ENCODE measurements at places on chromosomes 11 and 22. TPM values are rescaled to one million over a fixed set of nuclear protein-coding genes. Genes with fewer than 3 reads are reported as not detected.
A peak's percentile ranks its signal among the peaks of the same experiment; 100 is the strongest.

Gene MUC2
- not detected for total RNA-seq

Gene SEPTIN3
- 24.3 TPM for total RNA-seq

Gene OR5A1
- not detected for total RNA-seq

Gene NXPE4
- not detected for total RNA-seq

Gene THRSP
- 22.9 TPM for total RNA-seq

Gene XBP1
- total RNA-seq, result 65.6 TPM

Gene NCF4
- 16.6 TPM for total RNA-seq

Gene ENTHD1
- total RNA-seq, result 3.3 TPM

- no peak for DNase-seq
Observed at GRCh38 chr22:27134315-27134701, 476.9 kb downstream of the MIAT start.

- DNase-seq, result no peak
Observed at GRCh38 chr11:5505363-5506048, 4.3 kb downstream of the UBQLN3 start.

GRCh38 chr11:79437278-79437980, 3.4 kb downstream of the TENM4 start:
- peak; percentile 43 for DNase-seq

- no peak for DNase-seq
Observed at GRCh38 chr11:29518389-29519174, 498.2 kb downstream of the KCNA4 start.

DNA sequence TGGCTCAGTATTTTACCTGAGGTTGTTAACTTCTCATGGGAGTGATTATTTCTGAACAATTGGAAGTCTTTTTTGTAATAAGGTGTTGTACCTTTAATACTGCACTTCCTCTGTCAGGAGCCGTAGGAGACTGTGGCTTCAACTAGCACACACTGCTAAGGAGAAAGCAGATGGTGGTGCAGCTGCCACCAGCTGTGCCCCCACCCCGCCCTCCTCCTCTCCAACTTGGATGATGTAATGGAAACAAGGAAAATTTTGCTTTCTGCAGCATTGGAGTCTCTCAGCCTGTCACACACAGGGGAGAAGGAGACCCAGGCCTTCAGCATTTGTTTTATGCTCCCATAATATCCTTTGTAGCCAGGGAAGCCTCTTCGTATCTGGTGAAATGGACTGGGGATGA, 91.2 kb downstream of the TEAD1 start:
- DNase-seq, result no peak

DNA sequence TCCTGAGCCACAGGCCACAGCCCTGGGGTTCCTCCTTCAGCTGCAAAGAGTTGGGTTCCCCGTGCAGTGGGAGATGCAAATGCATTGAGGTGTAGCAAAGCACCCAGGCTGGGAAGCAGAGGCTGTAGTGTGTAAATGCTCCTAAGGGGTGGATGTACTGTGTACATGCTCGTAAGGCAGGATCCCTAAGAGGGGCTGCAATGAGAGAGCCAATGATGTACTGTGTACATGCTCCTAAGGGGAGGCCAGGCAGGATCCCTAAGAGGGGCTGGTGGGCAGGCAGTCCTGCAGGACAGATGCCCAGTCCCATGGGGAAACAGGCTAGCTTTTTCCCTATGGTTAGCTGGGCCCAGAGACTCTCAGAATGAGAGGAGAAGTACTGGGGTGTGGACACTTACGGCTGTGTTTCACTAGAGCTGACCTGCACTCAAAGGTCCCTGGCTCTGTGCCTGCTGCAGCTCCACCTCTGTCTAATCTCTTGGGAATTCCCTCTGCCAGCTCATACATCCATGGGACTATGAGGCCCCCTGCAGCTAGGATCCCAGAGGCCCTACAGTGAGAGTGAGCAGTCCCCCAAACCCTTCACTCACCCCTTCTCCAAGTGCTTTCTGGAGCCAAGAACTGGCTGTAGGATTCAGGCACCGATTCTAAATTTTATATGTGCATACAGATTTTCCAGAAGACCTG, 261.9 kb upstream of the LUZP2 start:
- no peak for DNase-seq

DNA sequence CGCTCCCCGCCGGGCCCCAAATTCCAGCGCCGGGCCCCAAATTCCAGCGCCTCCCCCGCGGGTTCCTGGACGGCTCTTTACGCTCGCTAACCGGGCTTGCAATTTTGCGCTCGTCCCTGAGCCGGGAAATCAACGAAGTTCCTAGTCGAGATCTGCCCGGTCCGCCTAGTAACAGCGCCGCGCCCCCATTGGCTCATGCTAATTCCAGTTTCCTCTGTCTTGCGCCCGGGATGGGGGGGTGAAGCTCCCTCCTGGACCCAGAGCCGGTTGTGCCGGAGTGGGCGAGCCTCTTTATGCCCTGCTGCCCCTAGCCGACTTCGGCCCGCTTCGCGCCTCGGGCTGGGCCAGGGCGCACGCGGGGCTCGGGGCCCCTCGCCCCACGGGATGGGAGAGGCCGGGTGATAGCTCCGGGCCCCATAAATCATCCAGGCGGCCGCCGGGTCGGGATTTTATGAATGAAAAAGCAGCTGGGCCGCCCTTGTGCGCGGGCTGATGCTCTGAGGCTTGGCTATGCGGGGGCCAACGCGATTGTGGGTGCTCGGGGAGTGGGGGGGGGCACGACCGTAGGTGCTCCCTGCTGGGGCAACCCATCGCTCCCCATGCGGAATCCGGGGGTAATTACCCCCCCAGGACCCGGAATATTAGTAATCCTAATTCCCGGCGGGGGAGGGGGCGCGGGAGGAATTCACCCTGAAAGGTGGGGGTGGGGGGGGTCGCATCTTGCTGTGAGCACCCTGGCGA, 1.8 kb upstream of the CCND1 start:
- DNase-seq, result peak; percentile 85

GRCh38 chr22:17787241-17787640, 13.0 kb upstream of the BID start:
- no peak for DNase-seq

DNA sequence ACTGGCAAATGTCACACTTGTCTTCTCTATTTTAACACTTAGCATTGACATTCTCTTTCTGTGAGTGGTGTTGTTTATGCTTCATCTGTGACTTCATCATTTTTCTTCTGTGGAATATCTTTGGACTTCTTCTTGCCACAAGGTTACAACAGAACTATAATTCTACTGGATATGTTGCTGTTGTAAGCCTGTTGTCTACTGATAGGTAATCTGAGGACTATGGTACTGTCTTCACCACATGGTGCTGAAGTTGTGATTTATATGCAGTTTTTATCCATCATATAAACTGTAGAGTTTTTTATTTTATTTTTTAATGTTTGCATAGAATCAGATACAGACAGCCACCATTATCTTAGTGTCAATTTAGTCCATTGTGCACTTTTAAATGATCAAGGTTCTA, 622.2 kb upstream of the CNTN5 start:
- no peak for DNase-seq

- no peak for DNase-seq
Observed at GRCh38 chr11:70595452-70595851, 197.1 kb downstream of the CTTN start.

DNA sequence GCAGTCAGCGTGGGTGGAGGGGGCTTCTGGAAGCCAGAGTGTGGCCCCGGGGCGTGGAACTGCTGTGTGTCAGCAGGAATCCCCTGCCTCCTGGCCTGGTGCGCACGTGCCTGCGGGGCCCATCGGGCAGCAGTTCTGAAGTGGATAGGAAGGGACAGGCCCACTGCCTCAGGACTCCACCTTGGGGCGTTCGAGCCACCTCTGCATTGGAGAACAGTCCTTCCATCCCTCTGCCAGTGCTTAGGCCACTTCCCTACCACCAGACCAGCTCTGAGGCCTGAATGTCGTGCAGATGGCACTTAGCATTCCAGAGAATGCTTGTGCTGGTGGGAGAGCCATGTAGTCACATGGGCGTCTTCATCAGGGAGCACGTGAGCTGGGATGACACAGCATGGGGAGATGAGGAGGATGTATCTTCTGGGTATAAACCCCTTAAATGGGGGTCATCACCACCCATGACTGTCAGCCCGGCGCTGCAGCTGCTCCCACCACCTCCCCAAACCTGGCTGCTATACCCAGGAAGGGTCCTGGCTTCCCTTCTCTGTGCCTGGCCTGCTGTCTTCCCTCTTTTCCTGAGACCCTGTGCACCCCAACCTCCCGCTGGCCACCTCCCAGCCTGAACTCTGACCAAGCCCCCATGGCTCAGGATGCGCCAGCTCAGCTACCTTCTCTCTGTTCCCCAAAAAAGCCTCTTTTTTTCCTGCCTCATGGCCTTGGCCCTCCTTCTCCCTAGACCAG, 9.7 kb downstream of the INCENP start:
- no peak for DNase-seq

DNA sequence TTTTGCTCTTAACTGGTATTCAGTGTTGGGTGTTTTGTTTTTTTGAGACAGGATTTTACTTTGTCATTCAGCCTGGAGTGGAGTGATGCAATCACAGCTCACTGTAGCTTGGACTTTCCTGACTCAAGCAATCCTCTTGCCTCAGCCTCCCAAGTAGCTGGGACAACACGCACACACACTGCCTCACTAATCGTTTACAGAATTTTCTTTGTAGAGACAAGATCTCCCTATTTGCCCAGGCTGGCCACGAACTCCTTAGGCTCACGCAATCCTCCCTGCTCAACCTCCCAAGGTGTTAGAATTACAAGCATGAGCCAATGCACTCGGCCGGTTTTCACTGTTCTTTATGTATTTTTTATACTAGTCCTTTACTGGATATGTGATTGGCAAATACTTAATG, 51.0 kb upstream of the IGLL5 start:
- DNase-seq, result no peak

DNA sequence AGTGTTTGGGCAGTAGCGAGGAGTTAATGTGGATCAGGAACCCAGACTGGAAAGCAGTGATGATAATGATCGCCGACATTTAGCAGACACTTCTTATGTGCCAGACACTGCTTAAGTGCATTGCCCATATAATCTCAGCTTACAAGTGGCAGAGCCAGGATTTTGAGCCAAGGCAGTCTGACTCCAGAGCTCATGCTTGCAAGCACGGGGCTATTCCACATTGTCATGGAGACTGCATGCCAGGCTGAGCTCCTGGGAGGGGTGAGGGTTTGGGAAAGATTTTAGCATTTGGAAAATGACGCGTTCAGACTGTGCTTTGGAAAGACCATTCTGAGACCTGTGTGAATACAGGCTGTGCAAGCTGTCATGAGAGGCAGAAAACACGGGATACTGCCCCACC, 302.7 kb downstream of the DDX10 start:
- no peak for DNase-seq

GRCh38 chr22:41772645-41773044, 27.8 kb upstream of the CCDC134 start:
- DNase-seq, result no peak

DNA sequence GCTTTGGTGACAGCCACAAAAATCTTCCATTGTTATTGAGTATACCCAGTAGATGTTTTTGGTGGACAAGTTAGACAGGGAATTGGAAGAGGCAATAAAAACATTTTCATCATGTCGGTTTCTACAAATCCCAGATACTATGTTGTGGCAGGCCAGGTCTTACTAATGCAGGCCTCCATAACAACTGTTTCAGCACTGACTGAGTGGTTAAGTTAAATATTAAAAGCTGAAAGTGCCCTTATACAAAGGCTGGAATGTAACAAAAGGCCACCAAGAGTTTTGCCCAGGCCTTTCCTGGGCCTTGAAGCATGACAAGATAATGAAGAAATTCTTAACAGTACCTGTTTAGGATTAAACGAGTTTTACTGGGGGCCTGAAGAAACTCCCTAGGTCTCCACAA, 29.3 kb downstream of the DMC1 start:
- no peak for DNase-seq

Data from tibial nerve (tissue), 4 donors.